Kidney capillary endothelial cell (primary cell): ENCODE measurements at places on chromosomes 5 and 9.

GRCh38 chr5:147869112-147869511, 9.4 kb upstream of the SCGB3A2 start:
- no peak for DNase-seq

GRCh38 chr9:123353041-123353440, 3.0 kb upstream of the CRB2 start:
- DNase-seq, result no peak

DNA sequence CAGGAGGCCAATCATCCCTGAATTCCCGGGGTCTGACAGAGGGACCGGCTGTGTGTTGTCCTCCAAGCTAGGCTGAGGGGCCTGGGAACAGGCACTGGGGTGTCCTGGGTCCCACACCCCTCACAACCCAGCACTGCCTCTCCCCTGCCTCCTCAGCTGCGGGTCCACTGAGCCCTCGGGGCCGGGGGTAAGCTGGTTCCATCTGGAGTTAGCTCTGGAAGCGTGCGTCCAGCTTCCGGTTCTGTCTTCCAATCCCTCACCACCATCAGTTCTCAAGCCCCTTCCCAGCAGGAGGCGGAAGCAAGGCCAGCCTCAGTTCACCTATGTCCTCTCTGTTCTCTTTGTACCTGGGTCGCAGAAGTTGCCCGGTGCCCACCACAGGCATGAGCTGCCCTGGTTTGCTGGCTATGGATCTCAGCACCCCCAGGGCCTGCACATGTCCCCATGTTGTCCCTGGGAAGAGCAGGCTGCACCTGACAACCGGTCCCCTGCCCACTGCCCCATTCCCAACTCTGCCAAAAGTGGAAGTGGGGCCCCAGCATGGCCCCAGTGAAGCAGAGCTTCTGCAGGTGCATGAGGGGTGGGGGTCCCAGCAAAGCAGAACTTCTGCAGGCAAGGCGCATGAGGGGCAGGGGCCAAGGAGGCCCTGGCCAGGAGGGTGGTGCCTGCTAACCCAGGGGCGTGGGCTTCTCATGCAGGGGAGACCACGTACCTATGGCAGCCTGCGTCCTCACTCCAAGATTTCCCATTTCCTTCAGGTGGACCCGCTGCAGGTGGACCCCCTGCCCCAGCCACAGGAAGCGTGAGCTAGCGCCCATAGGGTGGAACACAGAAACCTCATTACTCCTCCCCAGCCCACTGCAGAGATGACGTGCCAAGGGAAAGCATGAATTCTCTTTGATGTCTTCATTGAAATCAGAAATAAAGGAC, 111.9 kb downstream of the ZNF354C start:
- DNase-seq, result no peak

DNA sequence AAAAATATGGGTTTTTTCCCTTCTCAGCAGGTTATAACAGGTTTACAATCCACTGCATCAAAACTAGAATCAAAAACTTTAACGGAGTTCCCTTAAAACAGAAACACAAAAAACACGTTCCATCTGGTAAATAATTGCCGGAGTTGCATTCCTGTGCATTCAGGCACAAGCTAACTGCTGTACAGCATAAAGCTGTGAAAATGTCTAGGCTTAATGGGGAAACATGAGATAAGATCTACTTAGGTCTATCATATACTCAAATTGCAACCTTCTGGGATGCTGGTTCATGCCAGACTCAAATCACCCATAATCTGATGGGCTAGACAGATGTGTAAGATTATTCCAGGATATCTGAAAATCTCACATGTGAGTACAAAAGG, 265.3 kb downstream of the DOCK8 start:
- no peak for DNase-seq

GRCh38 chr9:16293610-16294009, 576.9 kb downstream of the BNC2 start:
- DNase-seq, result no peak

- no peak for DNase-seq
Observed at GRCh38 chr5:177588413-177588909, 3.5 kb upstream of the TMED9 start.

- no peak for DNase-seq
Observed at GRCh38 chr9:123201083-123201482, 67.3 kb downstream of the STRBP start.

DNA sequence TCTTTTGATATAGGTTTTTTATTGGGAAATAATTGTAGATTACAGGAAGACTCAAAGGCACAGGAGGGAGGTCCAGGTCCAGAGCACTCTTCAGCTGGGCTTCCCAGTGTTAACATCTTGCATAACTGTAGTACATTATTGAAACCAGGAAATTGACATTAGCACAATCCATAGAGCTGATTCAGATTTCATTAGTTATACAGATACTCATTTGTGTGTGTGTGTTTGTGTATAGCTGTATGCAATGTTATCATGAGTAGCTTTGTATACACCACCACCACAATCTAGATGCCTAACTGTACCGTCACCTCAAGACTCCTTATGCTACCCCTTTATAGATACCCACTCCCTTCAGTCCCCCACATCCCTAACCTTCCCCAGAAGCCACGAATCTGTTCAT, 47.9 kb downstream of the SLC36A1 start:
- no peak for DNase-seq

DNA sequence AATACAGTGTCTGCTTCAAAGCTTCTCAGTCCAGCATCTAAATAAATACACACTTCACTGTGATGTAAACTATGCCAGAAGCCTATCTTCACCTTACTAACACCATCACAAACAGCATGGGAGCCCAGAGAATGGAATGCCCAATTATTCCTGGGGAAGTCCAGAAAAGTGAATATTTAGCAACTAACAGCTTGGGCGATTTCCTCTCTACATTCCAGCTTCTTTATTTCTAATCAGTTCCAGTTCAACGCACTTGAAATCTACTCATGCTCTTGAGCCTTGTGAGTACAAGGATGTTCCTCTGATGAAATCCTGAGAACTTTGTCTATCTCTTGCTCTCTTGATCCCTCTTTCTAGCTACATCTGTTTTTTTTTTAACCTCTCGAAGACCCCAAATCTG, 100.4 kb upstream of the C9orf72 start:
- no peak for DNase-seq
